HFFc6 (cell line): ENCODE measurements at places on chromosomes 3 and 15. TPM values are rescaled to one million over a fixed set of nuclear protein-coding genes. Genes with fewer than 3 reads are reported as not detected.

Gene ZNF501
- total RNA-seq, result 1.0 to 1.5 TPM (median 1.3 TPM) in 3 replicates

Gene TRPM1
- total RNA-seq, result 0.18 TPM in 1 of 3 replicates, not detected in the others

GRCh38 chr15:88342666-88343065 lies 86.1 kb upstream of the NTRK3 start:
- DNase-seq, result peak; percentile 56
- no peaks in the 10 kb centered on the region for H3K36me3 ChIP-seq
- H3K27ac ChIP-seq, result peak overlapping the region; percentile 66
- H3K4me1 ChIP-seq, result peaks cover 14% of the 10 kb centered on the region
- no peak overlapping the region for H3K4me3 ChIP-seq

DNA sequence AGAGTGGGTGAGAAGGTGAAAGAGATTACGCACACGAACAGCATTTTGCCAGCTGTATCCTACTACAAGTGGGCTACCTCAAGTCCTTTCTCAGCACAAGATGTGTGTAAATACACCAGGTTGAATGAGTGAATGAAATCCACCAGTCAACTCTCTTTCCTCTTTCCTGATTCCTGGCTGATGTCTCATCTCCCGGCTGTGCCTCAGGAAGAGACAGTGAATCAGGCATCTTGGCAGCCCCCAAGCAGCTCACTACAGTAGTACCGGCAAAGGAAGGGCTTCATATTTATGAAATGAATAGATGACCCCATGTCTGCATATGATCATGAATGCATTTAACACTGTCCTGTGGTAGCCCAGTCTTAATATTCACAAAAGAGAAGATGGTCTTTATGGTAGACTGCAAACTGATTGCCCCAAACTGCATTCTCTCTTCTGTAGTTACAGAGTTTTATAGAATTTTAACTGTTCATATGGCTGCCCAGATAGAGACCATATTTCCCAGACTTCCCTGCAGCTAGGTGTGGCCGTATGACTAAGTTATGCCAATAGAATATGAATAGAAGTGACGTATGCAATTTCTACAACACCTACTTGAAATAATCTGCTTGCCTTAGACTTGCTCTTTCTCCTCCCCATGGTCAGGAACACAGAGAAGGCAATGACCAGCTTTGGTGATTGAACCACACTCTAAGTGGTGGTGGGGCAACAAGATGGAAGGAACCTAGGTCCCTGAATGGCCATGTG lies 22.7 kb downstream of the MGLL start:
- peak; percentile 90 for DNase-seq
- peaks cover 53% of the 10 kb centered on the region for H3K36me3 ChIP-seq
- H3K4me1 ChIP-seq, result peaks cover 74% of the 10 kb centered on the region
- peak overlapping the region; percentile 100 for H3K27ac ChIP-seq
- H3K27me3 ChIP-seq, result no peaks in the 10 kb centered on the region; the same call in 1 of the 2 replicates

- H3K4me1 ChIP-seq, result peaks cover 47% of the 10 kb centered on the region
- H3K27ac ChIP-seq, result peak overlapping the region; percentile 62
- H3K4me3 ChIP-seq, result no peak overlapping the region
- peaks cover 3% of the 10 kb centered on the region; the same call in 1 of the 2 replicates for H3K27me3 ChIP-seq
These were observed 64.2 kb downstream of the MYO5A start for GRCh38 chr15:52464478-52464877.

GRCh38 chr15:70199124-70199482 lies 101.4 kb upstream of the TLE3 start:
- no peaks in the 10 kb centered on the region for H3K36me3 ChIP-seq
- peaks cover 16% of the 10 kb centered on the region for H3K4me1 ChIP-seq
- no peak for DNase-seq
- no peak overlapping the region for H3K27ac ChIP-seq
- peaks cover 28% of the 10 kb centered on the region for H3K27me3 ChIP-seq

- peak overlapping the region; percentile 68 for H3K4me3 ChIP-seq
- no peak overlapping the region for H3K27ac ChIP-seq
- no peaks in the 10 kb centered on the region for H3K36me3 ChIP-seq
- H3K4me1 ChIP-seq, result peaks cover 5% of the 10 kb centered on the region
- no peak for DNase-seq
These were observed 1.1 kb upstream of the MINAR1 start for GRCh38 chr15:79430901-79431635.

DNA sequence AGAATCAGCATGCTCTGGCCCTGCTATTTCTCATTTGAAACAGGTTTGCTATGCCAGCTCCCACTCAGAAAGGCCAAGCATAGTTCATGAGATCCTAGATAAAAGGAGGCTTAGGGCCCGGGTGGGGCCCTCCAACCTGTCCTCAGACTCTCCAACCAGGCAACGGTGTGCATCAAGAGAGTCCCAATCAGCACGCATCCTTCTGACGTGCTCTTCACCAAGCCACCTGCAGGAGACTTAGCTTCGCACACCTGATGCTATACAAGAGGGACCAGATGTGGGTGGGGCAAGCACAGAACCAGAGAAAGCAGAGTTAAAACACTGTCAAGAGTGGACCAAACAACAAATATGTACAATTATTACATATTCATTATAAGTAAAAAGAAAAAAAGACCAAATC lies 17.3 kb downstream of the STIMATE start:
- H3K36me3 ChIP-seq, result peaks cover 12% of the 10 kb centered on the region
- DNase-seq, result no peak
- no peak overlapping the region for H3K27ac ChIP-seq
- H3K4me1 ChIP-seq, result peaks cover 8% of the 10 kb centered on the region
- no peaks in the 10 kb centered on the region for H3K27me3 ChIP-seq

DNA sequence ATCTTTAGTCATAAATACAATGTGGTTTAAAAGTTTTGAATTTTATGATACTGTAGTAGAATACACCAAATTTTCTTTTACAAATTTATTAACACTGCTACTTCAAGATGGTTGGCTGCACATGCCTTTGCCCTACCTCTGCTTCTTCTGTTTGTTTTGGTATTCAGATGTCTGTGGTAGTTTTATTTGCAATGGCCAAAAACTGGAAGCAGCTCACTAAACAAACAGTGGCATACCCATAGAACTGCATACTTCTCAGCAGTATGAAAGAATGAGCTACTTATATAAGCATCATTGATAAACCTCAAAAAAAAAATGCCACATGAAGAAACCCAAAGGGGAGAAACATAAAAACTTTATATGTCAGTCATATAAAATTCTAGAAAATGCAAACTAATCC lies 19.5 kb downstream of the ARIH2 start:
- H3K4me3 ChIP-seq, result 0 out of 2 replicates have a peak overlapping the region, but pooled peaks have one; percentile 33
- H3K27me3 ChIP-seq, result no peaks in the 10 kb centered on the region; the same call in 1 of the 2 replicates
- peak; percentile 16 for DNase-seq
- peaks cover 21% of the 10 kb centered on the region for H3K4me1 ChIP-seq
